ENCODE measurements at places on chromosomes 7 and 10.
A peak's percentile ranks its signal among the peaks of the same experiment; 100 is the strongest.

DNA sequence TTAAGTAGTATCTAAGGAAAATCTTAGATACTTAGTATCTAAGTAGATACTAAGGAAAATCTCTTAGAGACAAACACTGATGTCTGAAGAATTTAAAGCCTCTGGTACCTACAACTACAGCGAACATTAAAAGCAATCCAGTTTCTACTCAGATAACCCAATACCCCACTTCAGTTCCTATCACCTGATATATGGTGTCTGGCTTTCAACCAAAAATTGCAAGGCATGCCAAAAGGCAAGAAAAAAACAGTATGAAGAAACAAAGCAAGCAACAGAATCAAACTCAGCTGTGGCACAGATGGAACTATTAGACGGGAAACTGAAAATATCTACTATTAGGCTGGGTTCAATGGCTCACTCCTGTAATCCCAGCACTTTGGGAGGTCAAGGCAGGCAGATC, 31.1 kb downstream of the ARHGAP12 start:
- peak; percentile 47 for DNase-seq

DNA sequence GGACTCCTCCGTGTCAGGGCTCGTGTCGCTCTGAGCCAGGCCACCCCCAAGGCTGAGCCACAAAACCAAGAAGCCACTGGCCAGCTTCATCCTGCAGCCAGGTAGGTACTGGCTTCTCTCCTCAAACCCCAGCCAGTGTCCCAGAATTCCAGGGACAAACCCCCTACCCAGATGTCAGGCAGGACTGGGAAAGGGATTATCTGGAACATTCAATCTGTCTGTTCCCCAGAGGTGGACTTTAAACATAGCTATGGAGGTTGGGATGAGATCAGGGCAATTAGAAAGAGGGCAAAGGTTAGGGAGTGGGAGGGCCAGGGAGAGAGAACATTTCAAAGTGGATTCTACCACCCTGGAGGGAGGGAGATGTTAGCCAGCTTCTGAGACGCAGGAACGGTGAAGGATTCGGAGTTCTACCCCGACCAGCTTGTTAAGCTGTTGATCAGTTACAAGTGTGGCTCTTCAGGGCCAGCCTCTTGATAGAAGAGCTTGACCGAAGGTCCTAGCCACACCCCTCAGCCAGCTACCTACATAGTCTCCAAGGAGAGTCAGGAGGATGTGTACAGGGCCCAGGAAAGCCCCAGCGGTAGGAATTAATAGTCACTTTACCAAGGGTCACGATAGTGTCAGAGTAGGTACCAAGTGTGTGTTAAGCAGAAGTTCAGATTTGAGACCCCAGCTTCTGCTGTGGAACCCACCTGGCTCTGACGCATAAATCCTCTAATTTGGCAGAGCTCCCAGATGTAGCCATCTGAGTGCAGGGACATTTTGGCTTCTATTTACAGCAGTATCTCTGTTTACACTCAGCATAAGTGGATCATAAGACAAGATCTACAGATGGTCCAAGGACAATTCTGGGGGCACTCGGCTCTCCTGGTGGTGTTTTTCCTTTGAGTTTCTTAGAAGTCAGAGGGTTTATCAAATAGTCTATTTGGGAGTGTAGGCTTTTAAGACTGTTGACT, at the start of gene PLA2G12B:
Gene PLA2G12B (minus strand): TSS at position 211 of the 959 bp plus-strand sequence. CDS start 121 bp downstream, at position 90.
- no peak for DNase-seq

DNA sequence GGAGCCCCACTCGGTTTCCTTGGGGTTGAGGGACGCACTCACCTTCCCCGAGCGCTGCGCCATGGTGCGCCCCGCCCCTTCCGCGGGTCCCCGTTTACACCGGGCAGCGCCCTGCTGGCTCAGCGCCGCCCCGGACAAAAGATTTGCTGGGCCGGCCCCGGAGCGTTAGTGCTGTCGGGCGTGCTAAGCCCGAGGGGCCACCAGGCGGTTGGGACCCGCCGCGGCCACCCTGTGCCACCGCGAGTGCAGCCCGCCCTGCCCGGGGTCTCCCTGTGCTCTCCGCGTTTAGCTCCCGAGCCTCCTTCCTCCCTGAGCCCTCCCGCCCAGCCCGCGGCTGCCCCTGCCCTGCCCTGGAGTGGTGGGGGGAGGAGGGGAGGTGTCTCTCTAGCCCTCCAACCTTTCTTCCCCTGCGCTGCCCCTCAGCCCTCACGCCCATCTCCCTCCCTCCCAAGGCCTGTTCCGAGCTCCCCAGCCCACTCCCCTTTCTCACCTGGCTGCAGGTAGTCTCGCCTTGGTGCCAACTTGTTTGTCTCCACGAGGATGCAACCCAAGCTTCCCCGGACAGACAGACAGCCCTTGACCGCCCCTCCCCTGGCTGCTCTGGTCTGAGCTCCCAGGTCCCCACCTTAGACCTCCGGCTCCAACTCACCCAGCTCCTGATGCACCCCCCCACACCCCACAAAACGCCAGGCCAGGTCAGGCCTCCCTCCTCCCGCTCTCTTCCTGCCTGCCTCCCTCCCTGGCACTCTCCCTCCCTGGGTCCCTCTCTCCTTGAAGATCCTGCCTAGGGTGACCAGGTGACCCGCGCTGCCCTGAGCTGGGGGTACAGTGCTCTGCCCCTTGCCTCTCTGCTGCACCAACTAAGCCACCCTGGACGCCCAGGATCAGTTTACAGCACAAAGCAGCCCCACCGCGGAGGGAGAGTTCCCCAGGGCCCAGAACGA, at the start of gene CRYGN:
Gene CRYGN (minus strand): TSS at position 287 of the 944 bp plus-strand sequence. CDS start 224 bp downstream, at position 63.
- DNase-seq = no peak

DNA sequence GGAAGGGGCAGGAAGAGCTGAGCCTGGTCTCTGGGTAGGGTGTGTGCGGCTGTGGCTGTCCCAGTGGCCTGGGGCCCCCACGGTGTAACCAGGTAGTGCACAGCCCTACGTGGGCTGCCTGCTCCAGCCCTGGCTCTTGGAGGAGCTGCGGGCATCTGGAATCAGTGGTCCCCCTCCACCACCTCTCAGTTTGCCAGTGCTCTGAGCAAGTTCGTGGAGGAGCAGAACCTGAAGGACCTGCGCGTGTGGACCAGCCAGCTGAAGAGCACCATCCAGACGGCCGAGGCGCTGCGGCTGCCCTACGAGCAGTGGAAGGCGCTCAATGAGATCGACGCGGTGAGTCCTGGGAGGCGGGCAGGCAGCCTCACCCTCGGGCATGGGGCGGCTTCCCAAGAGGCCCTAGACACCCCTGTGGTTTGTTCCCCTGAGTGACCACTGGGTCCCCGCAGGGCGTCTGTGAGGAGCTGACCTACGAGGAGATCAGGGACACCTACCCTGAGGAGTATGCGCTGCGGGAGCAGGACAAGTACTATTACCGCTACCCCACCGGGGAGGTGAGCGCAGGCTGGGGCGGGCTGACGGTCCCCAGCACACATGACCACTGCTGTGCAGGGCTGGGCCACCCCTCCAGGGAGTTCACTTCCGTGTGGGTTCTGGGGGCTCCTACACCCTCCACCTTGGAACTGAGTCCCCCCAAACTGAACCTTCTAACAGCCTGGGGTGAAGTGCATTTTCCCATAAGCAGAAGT, 18.6 kb downstream of the PFKFB3 start:
- DNase-seq = no peak

- peak; percentile 60 for DNase-seq
Measured at GRCh38 chr10:80081801-80082750, 3.6 kb downstream of the TMEM254 start.

DNA sequence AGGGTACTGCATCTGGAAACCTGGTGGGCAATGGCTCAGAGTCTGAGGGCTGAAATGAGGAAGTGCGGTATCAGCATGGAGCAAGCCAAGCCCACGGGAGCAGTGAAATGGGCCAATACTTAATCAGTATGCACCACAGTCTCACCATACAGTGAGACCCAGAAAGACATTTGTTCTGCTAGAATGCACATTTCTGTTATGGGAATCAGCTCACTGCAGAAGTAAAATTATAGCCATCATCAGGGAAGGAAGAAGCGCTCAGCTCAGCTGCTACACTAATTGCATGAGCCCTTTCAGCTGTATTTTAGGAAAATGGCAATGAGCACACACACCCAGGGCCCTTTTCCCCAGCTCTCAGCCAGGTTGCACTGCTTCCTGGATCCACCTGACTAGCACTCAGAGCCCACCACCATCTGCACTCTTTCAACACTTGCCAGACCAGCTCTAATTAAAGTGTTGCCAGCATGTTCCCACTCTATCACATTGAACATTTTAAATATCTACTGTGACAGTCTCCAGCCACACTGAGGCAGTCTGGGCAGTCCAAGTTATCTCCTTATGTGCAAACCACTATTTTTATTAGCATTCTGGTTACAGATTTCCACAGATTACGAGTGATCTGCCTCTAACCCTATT, 44.2 kb upstream of the PIK3AP1 start:
- DNase-seq = no peak

DNA sequence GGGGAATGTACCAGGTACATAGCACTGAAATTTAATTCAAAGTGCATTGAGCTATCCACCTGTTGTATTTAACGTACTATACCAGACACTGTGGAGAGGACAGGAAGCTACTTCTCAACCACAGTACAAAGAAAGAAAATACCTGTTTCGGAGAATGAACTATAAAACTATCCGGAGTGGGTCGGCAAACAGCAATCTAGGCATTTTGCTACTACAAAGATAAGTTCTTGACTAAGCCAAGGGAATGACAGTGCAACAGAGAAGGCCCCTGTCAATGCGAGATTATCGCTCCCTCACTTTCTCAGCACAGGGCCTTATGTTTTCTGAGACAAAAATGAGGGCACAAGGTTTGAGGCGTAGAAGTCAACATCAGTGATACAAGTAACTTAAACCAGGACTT, 27.4 kb downstream of the SFMBT2 start:
- DNase-seq = no peak

GRCh38 chr7:106881984-106882383, 16.9 kb downstream of the PIK3CG start:
- DNase-seq = no peak

GRCh38 chr10:77149706-77150105, 487.9 kb downstream of the KCNMA1 start:
- no peak for DNase-seq

- DNase-seq = no peak
Measured at GRCh38 chr7:30420662-30421061, 57.9 kb downstream of the NOD1 start.

GRCh38 chr7:55303220-55303619, 61.9 kb upstream of the LANCL2 start:
- DNase-seq = no peak

- DNase-seq = peak; percentile 29
Measured at GRCh38 chr7:46954181-46954580, 627.7 kb downstream of the TNS3 start.

DNA sequence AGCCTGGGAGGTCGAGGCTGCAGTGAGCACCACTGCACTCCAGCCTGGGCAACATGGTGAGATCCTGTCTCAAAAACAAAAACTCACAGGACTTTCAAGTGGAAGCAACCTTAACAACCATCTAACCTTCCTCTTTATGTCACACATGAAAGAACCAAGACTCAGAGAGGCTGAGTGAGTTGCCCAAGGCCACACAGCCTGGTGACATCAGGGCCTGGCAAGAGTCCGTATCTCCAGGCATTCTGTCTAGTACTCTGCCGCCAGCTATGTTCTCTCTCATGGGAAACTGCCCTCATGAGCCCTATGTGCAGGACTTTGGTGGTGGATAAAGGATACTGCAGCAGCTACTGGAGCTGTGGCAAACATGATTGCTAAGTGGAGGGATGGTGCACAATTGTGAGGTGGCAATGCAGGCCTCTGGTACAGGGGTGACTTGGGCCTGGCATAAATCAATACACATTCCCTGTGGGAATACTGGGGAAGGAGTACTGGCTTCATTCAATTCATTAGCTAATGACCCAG, 10.1 kb upstream of the CHCHD3 start:
- DNase-seq = no peak
